ENCODE measurements at places on chromosomes 6 and 20. TPM values are rescaled to one million over a fixed set of nuclear protein-coding genes. Genes with fewer than 3 reads are reported as not detected.

The PDYN gene
- 0.47 TPM for total RNA-seq

The ZSCAN26 gene
- total RNA-seq: 13.0 TPM

The MCM8 gene
- total RNA-seq: 22.5 TPM

The PRRT1 gene
- not detected for total RNA-seq

GRCh38 chr20:4973330-4974097 lies 27.8 kb downstream of the SLC23A2 start:
- H3K4me3 ChIP-seq: no peak overlapping the region
- no peaks in the 10 kb centered on the region for H3K27me3 ChIP-seq
- peaks cover 3% of the 10 kb centered on the region for H3K36me3 ChIP-seq
- peaks cover 4% of the 10 kb centered on the region for H3K4me1 ChIP-seq

DNA sequence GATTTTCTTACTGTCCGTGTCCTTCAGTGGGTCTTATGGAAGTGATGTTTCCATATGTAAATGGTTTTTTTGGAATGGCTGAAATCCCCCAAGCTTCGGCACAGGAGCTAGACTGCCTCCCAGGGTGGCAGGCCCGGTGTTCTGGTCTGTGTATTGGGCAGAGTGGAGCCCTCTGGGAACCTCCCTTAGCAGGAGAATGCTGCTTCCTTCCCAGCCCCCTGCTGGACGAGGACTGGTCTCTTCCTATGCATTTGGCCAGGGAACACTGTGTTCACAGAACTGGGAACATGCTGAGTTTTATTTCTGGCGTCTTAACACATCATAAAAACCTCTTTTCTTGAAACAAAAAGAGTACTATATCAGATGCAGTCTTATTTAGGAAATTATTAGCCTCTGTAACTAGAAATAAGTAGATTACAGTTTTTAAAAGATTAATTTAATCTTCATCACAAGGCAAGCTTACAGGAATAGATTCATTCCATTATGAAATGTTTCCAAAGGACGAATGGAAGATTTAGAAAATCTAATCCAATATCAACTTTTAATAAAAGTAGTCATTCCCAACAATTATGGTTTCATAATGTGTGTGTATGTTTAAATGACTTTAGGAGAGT lies 56.6 kb downstream of the SYTL3 start:
- peak; percentile 73 for DNase-seq
- no peaks in the 10 kb centered on the region for H3K27me3 ChIP-seq
- H3K27ac ChIP-seq: no peak overlapping the region
- H3K4me1 ChIP-seq: no peaks in the 10 kb centered on the region

DNA sequence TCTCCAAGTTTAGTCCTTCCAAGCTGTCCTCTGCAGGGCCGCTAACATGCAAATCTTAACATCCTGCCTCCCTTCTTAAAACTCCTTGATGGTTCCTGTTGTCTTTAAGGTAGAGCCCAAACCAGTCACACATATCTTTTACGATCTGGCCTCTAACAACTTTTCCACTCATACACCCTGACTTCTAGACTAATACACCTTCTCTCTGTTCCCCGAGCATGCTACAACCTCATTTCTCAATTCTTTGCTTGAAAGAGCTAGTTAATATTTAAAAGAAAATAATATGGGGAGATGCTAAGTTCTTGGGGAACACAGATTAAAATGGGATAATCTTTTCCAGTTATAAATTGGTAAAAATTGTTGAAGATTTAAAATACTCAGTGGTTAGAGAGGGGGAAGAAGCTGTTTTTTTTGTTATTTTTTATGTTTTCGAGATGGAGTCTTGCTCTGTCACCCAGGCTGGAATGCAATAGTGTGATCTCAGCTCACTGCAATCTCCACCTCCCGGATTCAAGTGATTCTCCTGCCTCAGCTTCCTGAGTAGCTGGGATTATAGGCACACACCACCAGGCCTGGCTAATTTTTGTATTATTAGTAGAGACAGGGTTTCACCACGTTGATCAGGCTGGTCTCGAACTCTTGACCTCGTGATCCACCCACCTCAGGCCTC lies 250.7 kb downstream of the MAFB start:
- no peaks in the 10 kb centered on the region for H3K4me1 ChIP-seq
- H3K36me3 ChIP-seq: no peaks in the 10 kb centered on the region
- H3K4me3 ChIP-seq: no peak overlapping the region
- no peak overlapping the region for H3K27ac ChIP-seq

DNA sequence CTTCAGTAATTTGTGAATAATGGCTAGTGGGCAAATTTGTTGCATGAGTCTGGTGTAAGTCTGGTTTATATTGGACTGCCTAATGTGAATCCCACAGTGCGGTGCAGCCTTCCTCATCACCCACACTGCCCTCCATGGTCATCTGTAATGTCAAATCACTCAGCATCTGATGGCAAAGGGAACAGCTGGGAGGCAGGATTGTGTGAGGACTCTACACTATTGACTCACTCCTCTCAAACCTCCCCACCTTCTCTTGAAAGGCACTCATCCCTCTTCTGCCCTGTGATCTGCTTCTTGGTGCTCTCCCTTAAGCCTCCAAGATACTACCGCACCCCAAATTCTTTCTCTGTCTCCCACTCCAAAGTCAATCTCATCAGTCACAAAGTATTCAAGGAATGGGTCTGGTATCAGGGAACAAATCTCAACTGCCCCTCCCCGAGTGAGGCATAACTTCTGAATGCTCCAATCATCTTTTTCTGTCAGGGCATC lies 146.0 kb upstream of the BEND6 start:
- H3K27ac ChIP-seq: peak overlapping the region; percentile 34
- peak; percentile 29 for DNase-seq
- H3K27me3 ChIP-seq: no peaks in the 10 kb centered on the region

- no peak for DNase-seq
- no peaks in the 10 kb centered on the region for H3K36me3 ChIP-seq
- H3K4me1 ChIP-seq: peaks cover 5% of the 10 kb centered on the region
- no peak overlapping the region for H3K27ac ChIP-seq
- H3K4me3 ChIP-seq: no peak overlapping the region
- no peaks in the 10 kb centered on the region for H3K27me3 ChIP-seq
These were observed 183.8 kb downstream of the PTPRK start for GRCh38 chr6:128336436-128337095.

GRCh38 chr6:34865107-34865506 lies 22.7 kb downstream of the TAF11 start:
- no peak for DNase-seq
- H3K27me3 ChIP-seq: no peaks in the 10 kb centered on the region
- H3K27ac ChIP-seq: no peak overlapping the region
- H3K4me1 ChIP-seq: no peaks in the 10 kb centered on the region
- H3K4me3 ChIP-seq: no peak overlapping the region
- peaks cover 9% of the 10 kb centered on the region for H3K36me3 ChIP-seq

DNA sequence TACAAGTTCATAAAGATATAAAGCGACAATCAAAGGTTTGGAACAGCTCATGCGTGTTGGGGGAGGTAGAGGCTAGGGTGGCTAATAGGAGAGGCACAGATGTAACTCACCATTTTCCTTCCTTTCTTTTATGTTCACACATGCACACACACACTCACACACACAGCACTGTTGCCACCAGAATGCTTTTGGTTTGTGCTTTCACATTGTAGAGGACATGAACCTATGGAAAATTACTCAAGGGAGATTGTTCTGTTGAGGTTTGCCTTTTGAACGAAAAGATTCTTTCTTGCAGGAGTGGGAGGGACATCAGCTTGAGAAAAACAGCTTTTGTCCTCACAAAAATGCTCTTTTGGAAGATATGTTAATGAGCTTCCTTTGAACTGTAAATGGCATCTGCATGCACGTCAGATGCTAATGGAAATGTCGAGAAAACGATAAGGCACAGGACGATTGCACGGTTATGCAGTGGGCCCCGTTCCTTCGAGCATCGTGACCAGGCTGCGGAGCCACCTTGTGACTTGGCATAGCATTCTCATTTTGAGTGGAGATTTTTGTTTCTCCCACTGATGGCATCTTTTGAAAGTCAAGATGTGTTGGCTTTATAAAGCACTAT lies 724.1 kb downstream of the KIF16B start:
- H3K27ac ChIP-seq: no peak overlapping the region
- peaks cover 7% of the 10 kb centered on the region for H3K4me1 ChIP-seq
- no peaks in the 10 kb centered on the region for H3K36me3 ChIP-seq
- no peaks in the 10 kb centered on the region for H3K27me3 ChIP-seq

DNA sequence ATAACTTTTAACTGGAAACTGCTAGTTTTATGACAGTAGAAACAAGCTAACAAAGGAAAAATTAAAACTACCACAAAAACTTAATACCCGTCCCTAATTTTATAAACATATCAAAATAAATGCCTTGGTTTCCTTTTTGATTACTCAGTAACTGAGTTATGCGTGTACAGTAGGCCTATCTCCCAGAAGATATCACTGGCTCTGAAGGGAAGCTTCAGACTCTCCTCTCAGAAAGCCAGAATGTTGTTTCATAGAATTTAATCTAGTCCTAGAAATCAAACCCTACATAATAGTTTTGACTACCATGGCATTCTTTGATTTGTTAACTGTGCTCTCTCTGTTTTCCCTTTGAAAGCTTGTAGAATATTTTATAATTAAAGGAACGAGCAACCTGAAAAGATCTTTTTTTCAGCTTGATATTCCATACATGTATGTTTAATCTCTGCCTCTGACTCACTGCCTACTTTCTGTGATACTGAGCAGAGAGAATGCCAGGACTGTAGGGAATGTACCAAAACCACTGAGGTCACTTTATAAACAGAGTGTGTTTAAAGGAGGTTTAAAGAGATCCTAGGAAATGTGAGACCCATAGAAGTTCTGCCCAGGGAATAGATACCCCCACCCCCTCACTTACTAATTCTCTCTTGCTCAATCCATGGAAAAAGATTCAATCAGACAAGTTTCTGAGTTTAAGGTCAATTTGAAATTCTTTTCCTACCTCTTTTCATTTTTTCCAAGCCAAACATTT lies 311.5 kb downstream of the HDGFL1 start:
- no peak overlapping the region for H3K4me3 ChIP-seq
- H3K36me3 ChIP-seq: no peaks in the 10 kb centered on the region
- DNase-seq: no peak
- no peak overlapping the region for H3K27ac ChIP-seq
- peaks cover 25% of the 10 kb centered on the region for H3K4me1 ChIP-seq

DNA sequence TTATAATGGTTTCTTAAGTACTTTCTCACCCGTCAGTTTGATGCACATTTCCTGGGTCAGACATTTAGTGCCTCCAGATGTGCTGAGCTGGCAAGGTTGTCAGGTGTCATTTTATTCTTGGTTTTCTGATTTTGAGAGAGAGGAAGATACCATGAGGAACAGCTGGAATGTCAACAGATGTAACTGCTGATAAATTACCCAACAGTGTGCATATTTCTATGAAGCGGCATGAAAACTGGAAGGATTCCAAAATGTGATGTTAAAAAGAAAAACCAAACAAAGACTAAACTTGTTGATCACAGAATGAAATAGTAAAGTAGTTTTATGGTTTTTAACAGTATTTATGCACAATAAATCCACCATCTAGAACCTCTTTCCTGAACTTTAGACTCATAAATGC lies 447.3 kb downstream of the HDGFL1 start:
- H3K27me3 ChIP-seq: no peaks in the 10 kb centered on the region
- no peak overlapping the region for H3K27ac ChIP-seq
- H3K4me3 ChIP-seq: no peak overlapping the region
- no peak for DNase-seq
